NCI-H82 (cell line): ENCODE measurements at places on chromosomes 12 and 14.

DNA sequence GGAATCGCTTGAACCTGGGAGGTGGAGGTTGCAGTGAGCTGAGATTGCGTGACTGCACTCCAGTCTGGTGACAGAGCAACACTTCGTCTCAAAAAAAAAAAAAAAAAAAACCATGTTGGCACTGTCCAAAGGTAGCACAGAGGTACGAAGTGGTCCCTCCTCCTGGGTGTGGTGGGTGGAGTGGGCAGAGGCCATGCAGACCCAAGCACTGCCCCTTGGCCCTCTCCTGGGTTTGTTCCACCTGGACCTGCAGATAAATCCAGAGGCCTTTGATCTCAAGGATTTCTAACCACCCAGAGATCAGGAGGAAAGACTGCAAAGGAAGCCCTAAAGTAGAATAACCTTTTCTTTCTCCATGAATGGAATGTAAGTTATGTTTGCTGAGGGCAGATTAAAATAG, 8.7 kb upstream of the GALNT6 start:
- DNase-seq = no peak

GRCh38 chr14:37045340-37046061, 126.9 kb downstream of the SLC25A21 start:
- DNase-seq = no peak

- DNase-seq = peak; percentile 11
Measured at GRCh38 chr12:39946361-39947280, 159.3 kb downstream of the SLC2A13 start.

DNA sequence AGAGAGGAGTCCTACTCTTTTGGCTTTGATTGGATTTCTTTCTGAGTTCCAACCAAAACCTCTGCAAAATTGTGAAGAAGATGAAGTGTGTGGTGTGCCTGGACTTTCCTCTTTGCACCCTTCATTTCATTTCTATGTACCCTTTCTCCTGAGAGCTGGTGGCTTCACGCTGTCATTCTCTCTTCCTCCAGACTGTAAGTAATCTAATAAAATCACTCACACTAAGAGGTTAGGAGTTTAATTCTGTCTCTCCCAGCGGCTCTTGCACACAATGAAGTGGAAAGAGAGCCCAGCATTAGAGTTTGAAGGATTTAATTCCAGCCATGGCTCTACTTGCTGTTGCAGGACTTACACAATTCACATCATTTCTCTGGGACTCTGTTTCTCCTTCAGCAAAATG, 37.8 kb upstream of the CRADD start:
- peak; percentile 79 for DNase-seq

- peak; percentile 78 for DNase-seq
Measured at GRCh38 chr14:56294128-56294527, 175.9 kb downstream of the PELI2 start.

DNA sequence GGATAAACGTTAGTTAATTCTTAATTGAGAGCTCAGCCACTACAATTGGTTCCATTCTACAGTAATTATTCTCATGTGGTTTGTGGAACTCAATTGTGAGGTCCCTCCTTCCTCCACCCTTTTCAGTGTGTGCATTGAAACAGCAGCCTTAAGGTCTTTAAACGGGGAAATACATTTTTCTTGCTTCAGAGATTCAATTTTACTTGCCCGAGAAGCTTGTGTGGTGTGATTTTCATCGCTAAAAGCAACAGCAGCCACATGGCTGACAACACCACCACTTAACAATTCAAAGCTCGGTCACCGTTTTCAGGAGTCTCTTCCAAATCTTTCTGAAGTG, 733 bp upstream of the PPFIBP1 start:
- DNase-seq = peak; percentile 66

DNA sequence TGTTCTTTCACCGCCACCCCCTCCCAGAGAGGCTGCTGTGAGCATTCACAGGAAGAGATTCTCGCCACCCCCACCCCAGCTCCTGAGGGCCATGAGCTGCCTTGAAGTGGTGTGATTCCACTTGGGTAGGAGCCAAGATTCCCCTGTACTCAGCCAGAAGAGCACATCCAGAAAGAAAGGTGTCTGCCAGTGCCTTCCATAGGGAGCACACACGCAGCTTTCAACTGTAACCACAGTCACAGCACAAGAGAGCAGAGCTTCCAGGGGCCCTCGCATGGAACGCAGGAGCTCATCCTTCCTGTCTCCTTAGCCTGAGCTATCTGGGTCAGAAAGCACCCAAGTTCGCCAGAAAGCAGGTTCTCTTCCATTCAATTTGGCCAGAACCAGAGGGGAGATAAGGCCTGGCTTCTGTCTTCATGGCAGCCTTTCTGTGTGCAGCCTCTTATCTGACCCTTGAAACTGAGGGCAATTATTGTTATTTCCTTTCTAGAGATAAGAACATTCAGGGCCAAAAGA, 66.6 kb upstream of the SCN8A start:
- no peak for DNase-seq

GRCh38 chr14:38553586-38553985, 297.7 kb upstream of the CLEC14A start:
- DNase-seq = no peak
